ENCODE measurements at places on chromosomes 7 and 10. TPM values are rescaled to one million over a fixed set of nuclear protein-coding genes. Genes with fewer than 3 reads are reported as not detected.

DUS4L gene
- 10.2 TPM for total RNA-seq

BICC1 gene
- total RNA-seq = 17.7 TPM

ARHGAP22 gene
- 4.7 TPM for total RNA-seq

HOXA1 gene
- 3.1 TPM for total RNA-seq

ADRA2A gene
- total RNA-seq = 0.14 TPM

CFAP69 gene
- 3.3 TPM for total RNA-seq

PIK3CG gene
- not detected for total RNA-seq

GBF1 gene
- total RNA-seq = 25.0 TPM

ZNF37A gene
- total RNA-seq = 6.1 TPM

RAMP3 gene
- not detected for total RNA-seq

TSPAN12 gene
- 0.61 TPM for total RNA-seq

ATRNL1 gene
- 0.14 TPM for total RNA-seq

MACC1 gene
- not detected for total RNA-seq

LGI1 gene
- not detected for total RNA-seq

RBP4 gene
- total RNA-seq = 10.4 TPM

CYTH3 gene
- total RNA-seq = 30.0 TPM

PAPOLB gene
- not detected for total RNA-seq

KCP gene
- total RNA-seq = 0.09 TPM

DLX5 gene
- total RNA-seq = not detected

ANKRD30A gene
- 0.31 TPM for total RNA-seq

ICA1 gene
- 0.86 TPM for total RNA-seq

STEAP4 gene
- total RNA-seq = not detected

PAX4 gene
- not detected for total RNA-seq

DENND2A gene
- 0.78 TPM for total RNA-seq

VAX1 gene
- 1.5 TPM for total RNA-seq

CYP2C9 gene
- total RNA-seq = not detected

IFIT2 gene
- total RNA-seq = 2.0 TPM

TMEM72 gene
- not detected for total RNA-seq

TACC2 gene
- total RNA-seq = 76.2 TPM

UCN3 gene
- total RNA-seq = not detected

SHLD2 gene
- 26.1 TPM for total RNA-seq

Measured in A549 treated with GW870086 at 1 μM for 4 hours (cell line).